ENCODE measurements at places on chromosomes 2 and 18.
A peak's percentile ranks its signal among the peaks of the same experiment; 100 is the strongest.

GRCh38 chr2:207107551-207107950, 58.2 kb downstream of the KLF7 start:
- no peak for DNase-seq

DNA sequence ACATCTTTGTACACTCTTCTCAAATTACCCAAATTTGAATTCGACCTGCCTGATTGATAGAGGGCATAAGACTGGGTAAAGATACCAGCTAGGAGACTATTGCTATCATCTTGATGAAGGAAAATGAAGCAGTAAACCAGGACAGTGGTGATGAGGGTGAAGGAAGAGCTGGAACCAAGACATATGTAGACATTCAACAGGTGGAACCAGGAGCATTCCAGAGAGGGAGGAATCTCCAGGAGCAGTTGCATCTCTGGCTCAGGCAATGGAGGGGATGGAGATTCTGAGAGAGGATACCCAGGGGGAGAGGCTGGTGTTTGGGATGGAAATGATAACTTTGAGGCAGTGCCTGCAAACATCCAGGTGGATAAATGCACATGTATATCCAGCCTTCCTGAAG, 41.6 kb downstream of the SDC1 start:
- DNase-seq, result no peak

GRCh38 chr2:114628481-114628880, 186.0 kb downstream of the DPP10 start:
- DNase-seq, result no peak

- no peak for DNase-seq
These were observed 67.9 kb upstream of the PNPT1 start for GRCh38 chr2:55761526-55761925.

DNA sequence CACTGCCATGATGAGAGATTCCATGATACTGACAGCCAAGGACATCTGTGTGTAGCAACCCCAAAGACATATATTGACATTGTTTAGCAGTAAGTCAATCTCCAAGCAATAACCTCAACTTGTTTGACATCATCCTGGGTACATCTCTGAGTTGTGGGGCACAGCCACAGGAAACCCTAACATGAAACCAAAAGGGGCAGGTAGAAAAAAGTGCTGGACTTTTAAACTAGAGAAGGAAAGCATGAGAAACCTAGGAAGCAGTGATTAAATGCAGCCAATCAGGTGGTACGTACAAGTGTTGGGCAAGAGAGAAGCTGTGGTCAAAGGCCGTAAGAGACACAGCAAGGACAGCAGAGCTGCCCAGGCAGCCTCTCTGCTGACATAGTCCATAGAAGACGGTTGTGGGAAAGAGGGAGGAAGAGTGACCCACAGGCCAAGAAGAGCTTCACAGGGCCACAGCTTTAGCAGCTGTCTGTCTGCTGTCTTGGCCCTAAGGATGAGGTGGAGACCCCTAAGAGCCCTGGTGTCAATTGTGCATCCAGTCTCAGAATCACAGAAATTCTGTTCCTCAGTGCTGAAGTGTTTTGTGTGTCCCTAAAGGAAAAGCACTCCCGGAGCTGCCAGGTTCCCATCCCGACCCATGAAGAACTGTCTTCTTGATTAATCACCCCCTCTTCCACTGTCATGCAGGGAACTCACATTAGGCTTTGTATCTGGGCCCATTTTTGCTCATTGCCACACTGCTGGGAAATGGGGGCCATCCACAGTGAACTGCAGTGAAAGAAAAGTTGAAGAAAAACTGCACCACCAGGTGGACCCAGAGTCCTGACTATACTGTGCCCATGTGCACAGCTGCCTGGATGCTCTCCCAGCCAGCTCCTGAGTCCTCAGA, 25.4 kb upstream of the CHN1 start:
- no peak for DNase-seq

DNA sequence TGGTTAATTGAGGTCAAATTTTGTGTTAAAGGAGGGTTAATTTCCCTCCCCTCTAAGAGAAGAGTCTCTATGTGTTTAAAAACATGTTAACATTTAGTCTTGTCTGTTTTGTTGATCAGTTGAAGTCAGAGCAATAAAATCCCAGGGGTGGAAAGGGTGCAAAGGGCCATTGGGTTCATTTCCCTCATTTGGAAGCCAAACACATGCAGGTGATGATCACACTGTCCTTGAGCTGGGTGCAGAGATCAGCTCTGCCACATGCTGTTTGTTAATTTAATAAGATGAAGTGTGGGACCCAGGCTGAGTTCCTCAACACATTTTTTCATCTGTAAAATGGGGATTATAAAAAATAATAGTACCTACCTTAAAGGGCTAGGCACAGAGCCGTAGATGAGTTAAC, 260.9 kb downstream of the LPIN1 start:
- no peak for DNase-seq

DNA sequence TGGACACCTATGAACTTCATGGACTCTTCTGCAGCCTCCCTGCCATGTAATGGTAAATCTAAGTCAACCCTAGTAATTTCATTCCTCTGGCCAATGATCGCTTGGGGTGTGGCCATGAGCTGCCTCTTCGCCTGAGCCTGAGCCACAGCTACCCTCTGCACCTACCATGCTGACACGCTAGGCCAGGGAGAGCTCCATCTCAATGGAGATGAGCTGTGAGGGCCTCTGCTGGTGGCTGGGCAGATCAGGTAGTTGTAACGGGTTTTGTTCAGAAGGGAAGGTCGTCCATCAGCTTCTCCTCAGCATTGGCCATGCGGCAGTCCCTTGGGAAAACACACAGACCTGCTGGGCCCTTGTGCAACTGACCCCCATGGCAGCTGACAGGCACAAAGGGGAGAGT, 24.4 kb downstream of the MPHOSPH10 start:
- DNase-seq, result no peak

- DNase-seq, result no peak
These were observed 91.1 kb downstream of the DTNB start for GRCh38 chr2:25582077-25582830.

DNA sequence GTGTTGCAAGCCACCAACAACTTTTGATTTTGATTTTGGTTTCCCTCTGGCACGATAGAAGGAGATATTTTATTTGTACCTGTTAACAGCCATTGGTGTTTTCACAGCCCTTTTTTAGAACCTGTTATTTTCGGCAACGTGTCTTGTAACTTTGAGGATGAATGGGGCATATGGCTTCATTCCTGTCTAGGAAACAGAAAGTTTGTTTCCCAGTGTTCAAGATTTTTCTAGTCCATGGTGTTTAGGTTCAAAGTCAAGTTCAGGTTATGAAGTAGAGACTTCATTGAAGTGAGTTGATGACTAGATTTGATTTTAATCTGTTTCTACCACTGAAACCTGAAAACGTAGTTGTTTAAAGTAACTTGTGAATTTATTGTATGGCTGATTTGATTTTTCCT, 343 bp downstream of the RASGRP3 start:
- DNase-seq, result no peak

DNA sequence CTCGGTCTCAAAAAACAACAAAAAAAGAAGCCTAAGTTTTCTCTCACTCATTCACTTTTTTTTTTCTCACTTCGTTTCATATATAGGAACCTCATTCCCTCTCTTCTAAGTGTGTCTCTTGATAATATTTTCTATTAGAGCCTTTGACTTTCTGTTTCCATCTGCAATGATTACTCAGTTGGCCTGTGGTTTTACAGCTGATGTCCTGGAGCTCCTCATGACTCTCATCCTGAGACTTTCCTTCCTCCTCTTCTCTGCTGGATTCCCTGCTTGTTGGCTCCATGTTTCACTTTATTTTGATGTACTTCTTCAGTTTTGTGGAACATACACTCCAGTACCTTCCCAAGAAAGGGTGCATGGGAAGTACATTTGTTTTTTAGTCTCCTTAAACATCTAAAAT, 154.2 kb upstream of the GATA6 start:
- DNase-seq, result no peak

DNA sequence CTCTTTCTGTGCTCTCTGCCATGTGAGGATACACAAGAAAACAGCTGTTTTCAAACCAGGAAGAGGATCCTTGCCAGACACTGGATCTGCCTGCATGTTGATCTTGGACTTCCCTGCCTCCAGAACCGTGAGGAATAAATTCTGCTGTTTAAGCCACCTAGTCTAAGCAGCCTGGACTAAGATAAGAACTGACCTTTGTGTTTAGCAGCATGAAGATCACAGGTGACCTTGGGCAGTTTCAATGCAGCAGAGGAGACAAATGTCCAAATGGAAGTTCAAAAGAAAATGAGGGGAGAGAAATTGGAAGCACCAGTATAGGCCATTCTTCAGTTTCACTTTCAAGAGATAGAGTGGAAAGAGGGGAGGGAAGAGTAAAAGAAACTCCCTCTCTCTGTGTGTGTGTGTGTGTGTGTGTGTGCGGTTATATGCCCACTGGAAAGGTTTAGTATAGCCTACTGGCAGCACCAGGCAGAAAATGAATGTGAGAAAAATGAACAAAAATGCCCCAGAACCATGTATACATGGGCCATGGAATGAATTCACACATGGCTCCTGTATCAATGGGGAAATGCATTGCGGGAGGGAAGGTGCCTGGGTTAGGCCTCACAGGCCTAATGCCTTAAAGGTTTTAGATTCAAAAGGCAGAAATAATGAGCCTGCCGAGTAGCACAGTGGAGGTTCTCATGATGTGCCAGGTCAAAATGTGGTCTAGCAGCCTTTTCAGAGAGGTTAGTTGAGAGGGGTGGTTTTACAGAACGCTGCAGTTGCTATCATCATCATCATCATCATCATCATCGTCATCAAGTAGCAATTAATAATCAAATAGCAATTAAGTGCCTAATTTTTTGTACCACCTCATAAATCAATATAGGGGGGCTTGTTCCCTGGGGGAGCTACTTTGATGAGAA, 1.1 kb upstream of the CERS6 start:
- no peak for DNase-seq

DNA sequence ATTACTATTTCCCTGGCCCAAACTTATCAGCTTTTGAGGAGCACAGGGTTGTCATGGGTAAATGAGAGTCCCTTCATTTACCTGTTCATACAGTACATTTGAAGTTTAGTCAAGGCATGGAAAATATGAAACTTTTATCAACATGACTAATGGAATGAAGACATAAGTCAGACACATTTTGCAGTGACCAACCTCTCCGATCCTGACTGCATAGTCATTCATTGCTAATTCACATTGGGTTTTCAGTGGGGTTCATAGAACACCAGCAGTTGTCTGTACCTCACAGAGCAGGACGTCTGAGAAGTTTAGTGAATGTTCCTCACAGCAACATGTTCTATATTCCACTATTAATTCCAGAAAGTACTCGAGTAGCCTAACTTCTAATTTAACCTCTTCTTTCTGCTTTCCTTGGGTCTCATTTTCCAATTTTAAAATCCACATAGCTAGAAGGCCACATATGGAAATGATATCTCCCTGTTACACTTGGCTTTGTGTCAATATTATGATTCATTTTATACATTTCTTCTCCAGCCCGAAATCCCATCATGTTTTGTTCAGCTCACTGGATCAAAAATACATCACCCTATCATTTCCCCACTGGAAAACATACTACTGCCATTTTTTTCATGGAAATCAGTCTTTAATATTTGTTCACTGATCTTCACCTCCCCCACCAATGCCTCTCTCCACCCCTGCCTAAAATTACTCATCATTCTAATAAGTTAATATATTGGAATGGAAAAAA, 65.9 kb downstream of the CDH20 start:
- no peak for DNase-seq

GRCh38 chr2:3647831-3648651, 10.0 kb upstream of the ALLC start:
- DNase-seq, result no peak

GRCh38 chr2:42077343-42077742, 29.5 kb downstream of the PKDCC start:
- no peak for DNase-seq

- no peak for DNase-seq
These were observed 9.1 kb downstream of the RND3 start for GRCh38 chr2:150478200-150478974.

DNA sequence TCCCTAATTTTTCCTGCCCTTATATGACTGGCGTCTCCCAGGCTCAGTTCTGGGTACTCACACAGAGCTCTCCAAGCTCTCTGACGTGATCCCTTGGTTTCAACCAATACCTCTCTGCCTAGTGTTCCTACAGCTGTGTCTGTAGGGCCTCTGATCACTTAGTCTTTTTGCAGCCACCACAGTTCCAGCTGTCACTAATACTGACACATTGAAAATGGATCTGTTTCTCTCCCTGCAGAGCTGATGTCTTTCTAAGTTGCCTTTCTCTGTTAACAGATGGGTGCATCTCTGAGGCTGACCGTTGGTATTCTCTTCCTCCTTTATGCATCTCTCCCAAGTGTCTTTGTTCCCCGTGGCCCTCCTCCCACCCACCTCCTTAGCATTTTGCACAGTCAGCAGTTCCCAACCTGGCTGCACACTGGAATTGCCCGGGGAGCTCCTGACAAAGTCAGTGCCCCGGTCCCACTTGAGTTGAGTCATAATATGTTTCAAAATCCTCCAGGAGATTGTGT, 62.5 kb downstream of the CERS6 start:
- DNase-seq, result no peak

DNA sequence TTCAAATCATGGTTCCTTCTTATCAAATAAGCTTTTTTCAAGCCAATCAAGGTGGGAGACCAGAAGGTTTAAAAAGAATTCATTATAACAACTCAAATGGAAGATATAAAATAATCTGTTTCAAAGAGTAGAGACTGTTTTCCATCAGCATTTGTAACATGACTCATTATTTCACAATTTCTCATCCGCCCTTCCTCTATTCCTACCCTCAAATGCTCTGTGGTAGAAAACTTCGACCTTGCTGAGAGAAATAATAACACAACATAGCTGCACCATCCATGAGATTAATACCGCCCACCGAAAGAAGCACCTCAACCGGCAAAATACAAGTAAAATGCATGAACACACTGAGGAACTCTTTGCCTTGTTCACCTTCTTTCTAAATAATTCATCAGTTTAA, 2039.2 kb upstream of the CELF4 start:
- DNase-seq, result no peak

- DNase-seq, result no peak
These were observed 45.6 kb downstream of the LPIN2 start for GRCh38 chr18:2967357-2967756.

GRCh38 chr2:23532391-23533337, 147.7 kb downstream of the KLHL29 start:
- peak; percentile 10 for DNase-seq

- no peak for DNase-seq
These were observed 51.0 kb upstream of the B3GNT2 start for GRCh38 chr2:62144689-62145477.

DNA sequence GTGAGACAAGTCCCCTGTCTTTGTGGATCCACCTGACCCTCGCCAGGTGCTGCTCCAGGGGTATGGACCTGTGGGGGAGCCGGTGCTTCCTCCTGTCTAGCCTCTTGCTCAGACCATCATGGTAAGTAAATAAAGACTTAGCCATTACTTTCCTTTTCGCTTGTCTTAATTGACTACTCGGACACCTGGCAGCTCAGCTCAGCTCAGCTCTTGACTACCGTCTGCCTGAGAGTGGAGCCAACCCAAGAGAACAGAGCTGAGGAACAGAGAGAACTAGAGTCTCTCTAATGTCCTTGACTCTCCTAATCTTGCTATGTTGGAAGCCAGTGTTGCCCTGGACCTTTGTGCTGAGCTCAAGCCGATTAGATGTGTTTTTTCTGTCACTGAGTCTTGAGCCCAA, 170.3 kb upstream of the CXCR4 start:
- no peak for DNase-seq

DNA sequence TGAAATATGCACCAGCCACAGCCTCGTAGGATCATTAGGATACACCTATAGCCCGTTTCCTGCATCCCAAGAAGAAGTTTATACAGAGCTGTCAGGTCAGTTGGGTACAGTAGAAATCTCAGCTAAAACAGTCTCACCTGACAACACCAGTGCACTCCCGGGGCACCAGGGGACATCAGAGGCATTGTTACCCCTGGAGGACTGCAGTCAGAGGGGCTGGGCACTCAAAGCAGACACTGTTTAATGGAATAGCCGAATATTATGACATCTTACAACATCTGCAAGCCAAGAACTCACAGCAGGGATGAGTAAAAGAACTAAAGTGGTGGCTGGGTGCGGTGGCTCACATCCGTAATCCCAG, 93.0 kb upstream of the ID2 start:
- DNase-seq, result no peak
